ENCODE measurements at places on chromosomes 12 and 14. TPM values are rescaled to one million over a fixed set of nuclear protein-coding genes. Genes with fewer than 3 reads are reported as not detected.
A peak's percentile ranks its signal among the peaks of the same experiment; 100 is the strongest.

Gene KLHL33
- 0.05 TPM for total RNA-seq

Gene NELL2
- 2.1 TPM for total RNA-seq

Gene TULP3
- total RNA-seq: 10.1 TPM

Gene SIX6
- total RNA-seq: not detected

Gene ASPG
- 7.5 TPM for total RNA-seq

Gene PLEKHD1
- total RNA-seq: 0.10 TPM

Gene MDM1
- total RNA-seq: 7.7 TPM

Gene FAIM2
- total RNA-seq: 2.8 TPM

DNA sequence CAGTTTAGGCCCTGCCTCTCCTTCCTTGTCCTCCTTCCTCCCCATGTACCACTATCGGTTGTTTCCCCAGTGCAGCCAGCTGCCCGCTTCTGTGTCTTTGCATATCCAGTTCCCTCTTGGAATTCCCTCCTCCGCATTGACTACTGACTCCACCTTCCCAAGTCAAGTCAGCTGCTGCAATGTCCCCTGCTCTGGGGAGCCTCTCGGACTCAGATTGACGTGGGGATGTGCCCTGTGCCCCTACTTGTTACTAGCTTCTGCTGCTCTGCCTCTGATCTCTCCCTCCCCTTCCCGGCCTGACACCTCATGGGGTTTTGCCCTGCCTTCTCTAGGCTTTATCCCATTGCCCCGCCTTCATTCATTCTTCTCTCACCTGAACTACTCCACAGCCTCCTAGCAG is 2.1 kb upstream of the CD9 start:
- H3K4me3 ChIP-seq: no peak overlapping the region
- no peaks in the 10 kb centered on the region for H3K27me3 ChIP-seq

DNA sequence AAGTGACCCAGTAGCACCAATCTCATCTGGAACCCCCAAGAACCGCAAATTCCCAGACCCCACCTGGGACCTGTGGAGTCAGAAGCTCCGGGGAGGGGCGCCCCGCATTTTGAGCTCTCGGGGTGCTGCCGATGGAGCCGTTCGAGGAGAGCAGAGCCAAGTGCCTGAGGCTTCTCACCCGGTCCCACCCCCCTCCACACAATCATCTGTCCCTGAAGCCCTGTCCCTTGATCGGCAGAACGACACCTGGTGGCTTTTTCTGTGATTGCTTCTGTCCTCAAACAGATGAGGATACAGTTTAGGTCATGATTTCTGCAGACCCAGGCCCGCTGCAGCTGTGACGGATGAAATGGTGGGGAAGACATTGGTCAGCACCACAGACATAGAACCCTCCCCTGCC is 74.7 kb downstream of the NOC4L start:
- no peak overlapping the region for H3K4me3 ChIP-seq
- H3K4me1 ChIP-seq: no peaks in the 10 kb centered on the region
- no peaks in the 10 kb centered on the region for H3K36me3 ChIP-seq
- no peak for DNase-seq
- H3K27ac ChIP-seq: no peak overlapping the region

GRCh38 chr12:49667325-49668090 is 39.7 kb downstream of the FMNL3 start:
- no peaks in the 10 kb centered on the region for H3K36me3 ChIP-seq
- H3K27ac ChIP-seq: no peak overlapping the region
- H3K4me3 ChIP-seq: no peak overlapping the region
- H3K4me1 ChIP-seq: peaks cover 21% of the 10 kb centered on the region
- DNase-seq: no peak

DNA sequence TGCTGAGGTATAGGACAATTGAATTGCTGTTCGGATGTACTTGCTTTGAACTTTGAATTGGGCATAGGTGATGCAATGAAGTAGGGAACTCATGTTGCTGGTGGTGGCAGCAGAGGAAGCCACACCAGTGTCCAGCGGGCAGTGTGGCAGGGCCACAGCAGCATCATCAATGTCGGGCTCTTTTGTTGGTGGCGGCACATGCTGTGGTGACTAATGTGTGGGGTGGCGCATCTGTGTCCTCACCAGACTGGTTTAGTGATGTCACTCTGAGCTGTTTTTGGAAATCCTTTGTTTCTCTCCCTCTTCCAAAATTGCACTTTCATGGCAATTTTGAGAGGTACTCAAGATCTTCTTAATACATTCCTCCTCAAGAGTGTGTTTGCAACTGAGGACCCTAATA is 187.6 kb downstream of the ETNK1 start:
- DNase-seq: no peak
- no peak overlapping the region for H3K27ac ChIP-seq
- H3K27me3 ChIP-seq: no peaks in the 10 kb centered on the region
- H3K36me3 ChIP-seq: no peaks in the 10 kb centered on the region

DNA sequence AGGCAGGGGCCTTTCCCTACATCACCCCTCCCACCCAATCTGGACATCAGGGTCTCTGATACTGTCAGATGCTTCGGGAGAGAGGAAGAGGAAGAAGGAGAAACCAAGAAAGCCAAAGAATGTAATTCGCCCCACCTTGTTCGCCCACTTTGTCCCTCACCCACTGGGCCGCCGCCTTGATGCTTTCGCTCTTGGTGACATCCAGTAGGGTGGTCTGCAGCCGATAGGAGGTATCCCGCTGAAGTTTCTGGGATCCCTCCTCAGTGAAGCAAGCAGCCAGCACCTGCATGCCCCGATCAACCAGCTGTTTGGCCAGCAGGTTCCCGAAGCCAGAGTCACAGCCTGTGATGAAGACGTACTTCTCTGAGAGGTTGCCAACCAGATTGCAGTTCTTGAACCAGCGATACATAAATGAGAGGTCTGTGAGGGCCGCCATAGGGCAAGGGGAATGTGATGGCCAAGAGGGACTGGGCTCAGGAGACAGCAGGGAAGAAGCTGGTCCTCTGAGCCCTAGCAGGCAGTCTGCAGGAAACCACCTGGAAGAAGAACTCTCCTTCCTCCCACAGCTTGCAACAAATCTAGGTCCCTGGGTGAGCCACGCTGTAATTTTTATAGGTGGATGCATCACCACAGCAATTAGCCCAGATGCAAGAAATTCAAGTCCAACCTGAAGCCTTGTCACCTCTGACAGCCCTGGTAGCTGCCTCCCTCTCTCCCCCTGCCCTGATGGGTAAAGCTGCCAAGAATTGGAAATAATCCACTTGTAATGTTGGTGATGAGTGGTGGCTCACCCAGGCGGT is at the start of gene SDR9C7:
Gene SDR9C7, minus strand, starts transcription at position 583 of the 800 bp plus-strand sequence. Its CDS starts 147 bp downstream, at position 436.
- no peaks in the 10 kb centered on the region for H3K4me1 ChIP-seq
- no peak within 1 kb of the TSS for H3K27ac ChIP-seq
- H3K36me3 ChIP-seq: no peaks in the 10 kb centered on the region
- H3K27me3 ChIP-seq: no peaks in the 10 kb centered on the region
- no peak for DNase-seq

DNA sequence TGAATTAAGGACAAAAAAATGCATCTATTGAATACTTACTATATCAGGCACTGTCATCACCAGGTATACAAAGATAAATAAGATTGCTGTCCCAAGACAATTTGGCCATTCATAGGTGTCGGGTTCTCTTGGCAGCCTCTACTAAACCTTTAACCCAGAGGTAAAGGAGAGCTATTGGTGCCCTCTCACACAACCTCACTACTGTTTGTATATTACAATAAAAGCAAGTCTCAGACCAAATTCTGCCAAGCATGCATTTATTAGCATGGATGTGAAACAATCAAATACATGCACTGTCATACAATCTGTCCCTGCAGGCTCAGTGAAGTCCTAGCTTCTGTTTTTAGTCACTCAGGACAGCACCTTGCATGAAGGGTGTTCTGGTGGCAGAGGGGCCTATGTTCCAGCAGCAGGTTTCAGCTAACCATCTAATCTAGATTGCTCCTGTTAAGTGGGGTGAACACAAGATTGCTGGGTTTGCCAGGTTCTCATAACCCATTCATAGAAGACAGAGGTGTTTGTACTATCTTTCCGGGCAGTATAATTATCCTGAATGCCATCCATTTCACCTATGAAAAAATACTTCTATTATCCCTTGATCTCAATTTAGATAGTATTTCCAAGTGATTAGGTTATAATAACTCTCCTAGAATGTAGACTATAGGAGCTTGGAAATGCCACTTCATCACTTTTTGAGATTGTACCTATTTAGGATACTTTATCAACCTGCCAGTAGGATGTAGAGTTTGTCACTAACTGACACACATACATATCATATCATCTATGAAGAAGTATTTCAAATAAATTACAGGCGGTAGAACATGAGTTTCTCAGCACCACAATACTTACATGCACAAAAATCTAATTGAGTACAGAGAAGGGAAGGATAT is 254.0 kb upstream of the KRR1 start:
- no peak for DNase-seq
- H3K4me3 ChIP-seq: no peak overlapping the region
- no peak overlapping the region for H3K27ac ChIP-seq
- no peaks in the 10 kb centered on the region for H3K36me3 ChIP-seq
- H3K4me1 ChIP-seq: no peaks in the 10 kb centered on the region

DNA sequence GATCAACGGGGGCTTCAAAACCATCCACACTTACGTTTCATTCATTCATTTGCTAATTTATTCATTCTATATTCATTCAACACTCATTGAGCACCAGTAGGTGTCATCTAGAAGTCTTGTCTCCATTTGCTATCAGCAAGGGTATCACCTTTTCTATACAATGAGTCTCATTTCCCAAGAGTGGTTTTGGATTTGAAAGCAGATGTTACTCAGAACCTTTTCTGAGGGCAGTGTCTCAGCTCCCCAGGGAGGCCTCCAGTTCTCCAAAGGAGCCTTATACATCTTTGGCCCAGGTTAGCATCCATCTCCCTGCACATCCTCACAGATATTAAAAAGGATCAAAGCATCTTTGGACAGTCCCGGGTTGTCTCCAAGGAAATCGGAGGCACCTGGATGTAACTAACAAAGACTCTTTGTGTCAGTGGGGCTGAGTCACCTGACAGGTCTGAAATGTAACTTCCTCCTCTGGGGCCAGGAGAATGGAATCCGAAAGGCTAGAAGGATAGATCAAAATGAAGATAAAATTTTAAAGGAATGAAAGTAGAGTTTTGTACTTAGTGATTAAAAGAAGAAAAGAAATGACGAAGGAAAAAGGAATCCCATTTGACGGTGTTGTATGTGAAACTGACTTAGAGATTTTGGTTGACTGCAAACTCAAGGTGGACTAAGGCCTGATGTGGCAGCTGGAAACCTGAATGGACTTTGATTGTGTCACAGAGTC is 103.0 kb downstream of the VCPKMT start:
- H3K36me3 ChIP-seq: no peaks in the 10 kb centered on the region
- H3K27ac ChIP-seq: no peak overlapping the region
- peaks cover under 1% of the 10 kb centered on the region for H3K4me1 ChIP-seq

GRCh38 chr12:12561371-12562015 is 1.2 kb downstream of the DUSP16 start:
- H3K27ac ChIP-seq: peak overlapping the region; percentile 96
- no peaks in the 10 kb centered on the region for H3K36me3 ChIP-seq

GRCh38 chr14:54300881-54301280 is 95.9 kb upstream of the CDKN3 start:
- H3K27me3 ChIP-seq: no peaks in the 10 kb centered on the region
- no peaks in the 10 kb centered on the region for H3K36me3 ChIP-seq
- DNase-seq: no peak
- no peak overlapping the region for H3K27ac ChIP-seq
- H3K4me1 ChIP-seq: no peaks in the 10 kb centered on the region
- no peak overlapping the region for H3K4me3 ChIP-seq

- H3K36me3 ChIP-seq: peaks cover 22% of the 10 kb centered on the region
- H3K4me1 ChIP-seq: no peaks in the 10 kb centered on the region
- no peaks in the 10 kb centered on the region for H3K27me3 ChIP-seq
- DNase-seq: no peak
- no peak overlapping the region for H3K27ac ChIP-seq
- no peak overlapping the region for H3K4me3 ChIP-seq
Observed at GRCh38 chr12:112179341-112179740, 54.0 kb downstream of the TRAFD1 start.

DNA sequence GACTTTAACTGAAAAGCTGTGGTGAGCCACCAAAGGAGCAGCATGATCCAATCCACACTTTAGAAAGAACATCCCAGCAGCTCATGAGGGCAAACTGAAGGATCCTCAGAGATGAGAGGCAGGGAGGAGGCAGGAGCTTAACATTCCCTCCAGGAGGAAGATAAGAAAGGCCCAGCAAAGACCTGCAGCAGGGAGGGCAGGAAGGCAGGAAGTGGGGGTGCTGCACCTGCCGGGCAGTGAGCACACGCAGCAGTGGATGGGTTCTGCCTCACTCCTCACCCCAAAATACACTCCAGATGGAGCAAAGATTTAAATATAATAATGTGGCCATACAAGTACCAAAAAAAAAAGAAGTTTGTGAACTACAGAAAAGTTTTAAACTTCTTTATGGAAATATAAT is 48.4 kb downstream of the GCH1 start:
- H3K27me3 ChIP-seq: no peaks in the 10 kb centered on the region
- H3K27ac ChIP-seq: no peak overlapping the region
- DNase-seq: no peak
- no peak overlapping the region for H3K4me3 ChIP-seq

DNA sequence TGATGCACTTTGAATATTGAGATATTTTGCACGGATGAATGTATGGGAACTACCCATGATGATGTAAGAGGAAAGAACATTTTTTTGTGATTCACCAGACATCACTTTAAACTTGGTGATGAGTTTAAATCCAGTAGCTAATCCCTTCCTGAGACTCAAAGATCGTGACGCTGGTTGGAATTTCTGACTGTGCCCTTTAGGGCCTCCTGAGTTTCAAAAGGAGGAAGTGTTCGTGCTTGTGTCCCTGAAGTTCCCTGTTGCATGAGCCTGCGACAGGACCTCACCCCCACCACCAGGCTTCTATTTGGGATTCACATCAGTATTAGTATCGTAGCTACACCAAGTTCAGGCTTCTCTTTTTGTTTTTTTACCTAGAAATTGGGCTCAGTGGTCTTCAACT is 18.6 kb upstream of the RIN3 start:
- no peak for DNase-seq
- H3K36me3 ChIP-seq: no peaks in the 10 kb centered on the region
- no peaks in the 10 kb centered on the region for H3K4me1 ChIP-seq
- H3K27me3 ChIP-seq: no peaks in the 10 kb centered on the region

DNA sequence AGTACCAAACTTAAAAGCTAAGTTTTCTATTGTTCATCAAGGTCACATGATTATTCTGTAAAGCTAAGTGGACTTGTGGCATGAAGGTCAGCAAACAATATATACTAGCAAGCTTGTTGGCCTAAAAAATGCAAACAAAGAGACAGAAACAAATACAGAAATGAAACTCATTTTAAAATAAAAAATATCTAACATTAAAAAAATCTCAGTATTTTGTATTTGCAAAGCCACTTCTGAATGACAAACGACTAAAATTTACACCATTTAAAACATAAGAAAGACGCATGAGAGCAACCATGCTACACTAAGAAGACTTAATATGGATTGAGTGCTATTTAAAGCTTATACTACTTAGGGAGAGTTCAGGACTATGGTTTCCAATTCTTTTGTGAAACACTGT is 72.8 kb upstream of the BBS10 start:
- no peak overlapping the region for H3K27ac ChIP-seq
- no peaks in the 10 kb centered on the region for H3K36me3 ChIP-seq
- H3K4me1 ChIP-seq: no peaks in the 10 kb centered on the region
- H3K4me3 ChIP-seq: no peak overlapping the region

DNA sequence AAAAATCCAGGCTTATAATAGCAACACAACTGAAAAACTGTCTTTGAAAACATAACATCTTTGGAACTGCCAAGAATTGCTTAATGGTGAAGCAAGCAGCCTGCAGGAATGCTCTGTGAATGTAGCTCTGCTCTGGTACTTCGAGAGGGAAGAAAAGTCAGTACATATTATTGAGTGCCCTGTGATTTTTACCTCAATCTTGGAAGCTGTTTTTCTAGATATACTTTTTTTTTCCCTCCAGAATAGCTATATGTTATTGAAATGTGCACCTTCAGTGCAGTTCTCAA is 508.1 kb downstream of the PCNX1 start:
- no peak overlapping the region for H3K4me3 ChIP-seq
- no peaks in the 10 kb centered on the region for H3K36me3 ChIP-seq
- DNase-seq: no peak
- H3K27me3 ChIP-seq: no peaks in the 10 kb centered on the region
- H3K4me1 ChIP-seq: no peaks in the 10 kb centered on the region
